ENCODE measurements at places on chromosomes 7 and 10.

- DNase-seq = no peak
These were observed 193.4 kb upstream of the ZNF32 start for GRCh38 chr10:43842072-43842471.

- DNase-seq = no peak
These were observed 13.3 kb downstream of the AP5Z1 start for GRCh38 chr7:4788627-4789189.

- no peak for DNase-seq
These were observed 167.9 kb downstream of the FRMD4A start for GRCh38 chr10:14162629-14163344.

GRCh38 chr7:55723621-55723941 lies 139.0 kb downstream of the SEPTIN14 start:
- no peak for DNase-seq

- no peak for DNase-seq
These were observed 757 bp downstream of the RAB19 start for GRCh38 chr7:140404565-140405065.

DNA sequence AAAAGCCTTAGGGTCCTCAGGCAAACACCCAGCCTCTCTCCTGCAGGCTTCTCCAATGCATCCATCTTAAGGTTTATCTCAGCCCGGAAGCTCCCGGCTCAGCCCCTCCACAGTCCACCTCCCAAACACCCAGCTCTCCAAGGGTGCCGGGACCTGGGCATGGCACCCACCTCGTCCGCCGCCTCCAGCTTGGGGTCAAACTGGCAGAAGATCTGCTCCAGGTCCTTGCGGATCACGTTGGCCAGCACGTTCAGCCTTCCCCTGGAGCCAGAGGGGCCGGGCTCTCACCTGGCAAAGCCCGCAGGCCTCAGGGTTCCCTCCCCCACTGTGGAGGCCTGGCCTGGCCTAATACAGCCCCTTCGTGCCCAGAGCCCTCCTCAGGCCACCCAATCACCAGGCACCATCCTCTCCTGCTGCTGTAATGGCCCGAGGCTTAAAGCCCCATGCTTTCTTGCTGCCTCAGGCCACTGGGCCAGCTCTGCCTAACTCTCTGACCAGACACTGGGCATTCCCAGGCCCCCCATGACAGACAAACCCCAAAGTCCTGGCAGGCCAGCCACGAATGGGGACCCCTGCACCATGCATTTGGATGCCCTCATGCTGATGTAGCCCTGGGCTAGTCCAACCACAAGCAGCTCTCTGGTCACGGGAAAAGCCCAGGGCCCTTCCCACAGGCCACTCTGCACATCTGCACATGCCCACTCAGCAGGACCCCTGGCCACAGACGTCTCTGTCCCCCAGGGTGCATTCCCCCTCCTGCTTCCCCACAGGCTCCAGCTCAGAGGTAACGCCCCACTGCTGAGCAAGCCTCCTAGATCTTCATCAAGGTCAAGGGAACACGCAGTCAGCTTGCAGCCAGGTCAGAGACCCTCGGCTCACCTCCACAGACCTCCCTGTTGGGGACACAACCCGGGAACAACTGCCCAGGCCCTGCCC lies 12.3 kb downstream of the OGDHL start:
- no peak for DNase-seq

DNA sequence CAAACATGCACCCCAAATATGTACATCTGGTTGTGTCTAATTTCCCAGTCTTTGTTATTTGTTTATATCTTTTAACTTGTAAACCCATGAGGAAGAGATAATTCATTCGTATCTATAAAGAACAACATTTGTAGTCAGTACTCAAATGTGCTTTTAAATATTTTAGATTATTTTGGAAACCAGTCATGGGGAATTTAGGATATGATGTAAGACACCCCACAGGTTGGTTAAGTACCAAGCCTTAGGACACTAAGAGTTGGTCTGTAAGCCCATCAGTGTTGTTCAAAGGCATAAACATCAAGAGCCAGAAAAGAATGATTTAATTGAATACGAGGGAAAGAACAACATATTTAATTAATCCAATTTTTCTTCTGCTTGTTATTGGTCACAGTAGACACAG lies 421.1 kb upstream of the SEMA3C start:
- DNase-seq = no peak

DNA sequence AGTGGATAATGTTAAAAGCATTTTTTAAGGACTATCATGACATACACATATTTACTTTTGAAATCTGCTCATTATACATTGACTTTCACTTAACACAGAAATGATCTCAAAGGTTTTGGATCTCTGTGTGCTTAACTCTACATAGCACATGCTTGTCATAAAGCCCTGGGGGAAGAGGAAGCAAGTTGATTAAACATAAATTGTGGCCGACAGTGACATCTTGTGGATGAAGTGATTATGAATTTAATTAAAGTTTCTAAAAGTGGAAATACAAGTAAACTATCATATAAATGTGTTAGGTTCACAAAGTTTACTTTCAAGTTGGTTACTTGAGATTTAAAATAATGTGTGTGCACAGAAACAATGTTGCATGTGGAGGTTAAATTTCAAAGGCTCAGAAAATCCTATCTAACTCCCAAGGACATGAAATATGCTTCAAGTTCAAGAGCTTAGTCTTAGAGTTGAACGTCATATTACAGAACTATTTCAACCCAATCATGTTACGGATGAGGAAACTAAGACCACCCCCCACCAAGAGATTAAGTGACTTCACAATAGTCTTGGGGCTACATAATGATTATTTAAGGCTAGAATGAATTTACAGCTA lies 1247.8 kb downstream of the GATA3 start:
- peak; percentile 19 for DNase-seq

Measured in HTR-8/SVneo (cell line).